ENCODE measurements at places on chromosomes 12 and 14.

DNA sequence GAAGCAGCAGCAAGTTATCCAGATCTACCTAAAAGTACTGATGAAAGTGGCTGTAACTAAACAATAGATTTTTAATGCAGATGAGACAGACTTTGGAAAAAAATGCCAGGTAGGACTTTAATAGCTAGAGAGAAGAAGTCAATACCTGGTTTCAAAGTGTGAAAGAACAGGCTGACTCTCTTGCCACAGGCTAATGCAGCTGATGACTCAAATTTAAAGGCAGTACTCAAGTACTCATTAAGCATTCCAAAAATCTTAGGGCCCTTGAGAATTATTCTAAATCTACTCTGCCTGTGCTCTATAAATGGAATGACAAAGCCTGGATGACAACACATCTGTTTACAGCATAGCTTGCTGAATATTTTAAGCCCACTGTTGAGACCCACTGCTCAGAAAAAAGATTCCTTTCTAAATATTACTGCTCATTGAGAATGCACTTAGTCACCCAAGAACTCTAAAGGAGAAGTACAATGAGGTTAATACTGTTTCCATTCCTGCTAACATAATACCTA, 68.6 kb upstream of the SYT1 start:
- no peak for DNase-seq

DNA sequence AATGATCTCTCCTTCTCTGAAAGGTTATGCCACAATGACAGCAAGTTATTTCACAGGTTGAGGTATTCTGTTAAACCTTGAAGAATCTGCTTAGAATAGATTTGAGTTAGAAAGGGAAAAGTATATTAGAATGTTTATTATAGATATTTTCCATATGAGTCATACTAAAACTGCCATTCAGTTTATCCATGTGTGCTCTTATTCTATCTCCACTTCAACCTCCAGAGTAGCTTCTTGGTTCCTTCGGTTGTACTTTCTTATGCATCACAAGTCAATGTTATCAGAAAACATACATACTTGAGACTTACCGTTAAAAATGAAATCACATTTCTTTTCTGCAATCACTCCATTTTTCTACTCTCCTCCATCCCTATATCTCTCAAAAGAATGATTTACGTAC, 197.7 kb downstream of the BCAT1 start:
- DNase-seq = no peak

- DNase-seq = no peak
These were observed 533.3 kb downstream of the LRFN5 start for GRCh38 chr14:42140001-42140400.

- DNase-seq = no peak
These were observed at the start of gene ART4 for GRCh38 chr12:14843425-14843887. ART4 (minus strand) TSS chr12:14843526; CDS start chr12:14843113, 413 bp downstream.

DNA sequence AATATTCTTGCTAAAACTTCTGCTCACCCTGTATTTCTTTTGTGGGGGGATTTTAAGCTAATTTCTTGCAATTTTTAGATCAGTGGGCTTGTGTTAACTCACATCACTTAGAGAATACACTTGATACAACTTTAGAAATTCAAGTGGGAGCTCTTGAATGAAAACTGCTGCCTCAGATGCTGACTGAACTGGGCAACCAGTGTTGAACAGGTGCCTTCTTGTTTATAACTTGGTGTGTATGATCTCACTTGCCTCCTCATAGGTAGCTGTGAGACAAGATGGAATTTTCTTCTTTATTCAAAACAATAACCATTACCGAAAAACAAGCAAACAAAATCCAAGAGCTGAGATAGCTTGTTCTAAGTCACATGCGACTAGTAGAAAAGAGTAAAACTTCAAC, 63.5 kb downstream of the FGD4 start:
- no peak for DNase-seq

DNA sequence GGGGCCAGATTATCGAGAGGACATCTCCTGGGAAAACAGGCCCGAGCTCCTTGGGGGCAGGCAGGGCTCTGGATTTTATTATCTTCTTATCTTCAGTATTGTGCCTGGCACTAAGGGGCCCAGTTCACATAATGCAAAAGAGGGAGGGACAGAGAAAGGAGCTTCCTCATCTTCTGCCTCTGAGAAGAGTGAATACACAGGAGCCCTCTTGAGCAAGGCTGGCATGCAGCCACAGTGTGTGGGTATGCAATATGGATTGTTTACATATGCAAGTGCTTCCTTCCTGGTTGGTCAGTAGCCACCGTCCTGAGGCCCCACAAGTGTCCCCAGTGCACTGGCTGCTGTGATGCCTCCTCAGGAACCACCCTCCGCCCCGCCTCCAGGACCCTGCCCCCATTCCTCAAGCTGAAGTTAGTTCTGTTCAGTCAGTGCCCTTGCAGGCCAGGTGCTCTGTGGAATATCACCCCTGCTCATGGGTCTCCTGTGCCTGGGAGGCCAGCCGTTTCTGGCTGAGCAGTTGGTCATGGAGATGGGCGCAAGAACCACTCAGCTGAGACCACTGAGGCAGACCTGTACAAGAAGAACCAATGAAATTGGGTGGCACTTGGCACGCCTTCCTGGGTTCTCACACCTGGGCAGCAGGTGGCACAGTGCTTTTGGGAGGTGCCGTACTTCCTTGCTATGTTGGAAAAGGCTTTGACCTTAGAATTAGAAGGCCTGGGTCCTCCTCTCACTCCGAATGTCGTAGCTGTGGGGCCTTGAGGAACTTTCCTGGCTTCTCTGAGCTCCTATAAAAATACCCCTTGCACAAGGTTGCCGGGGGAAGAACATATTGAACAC, 35.1 kb upstream of the ACTN1 start:
- DNase-seq = no peak

- DNase-seq = no peak
These were observed 27.0 kb downstream of the SLCO1C1 start for GRCh38 chr12:20722142-20722541.

GRCh38 chr14:50562841-50563240, 2.9 kb downstream of the ATL1 start:
- DNase-seq = no peak

DNA sequence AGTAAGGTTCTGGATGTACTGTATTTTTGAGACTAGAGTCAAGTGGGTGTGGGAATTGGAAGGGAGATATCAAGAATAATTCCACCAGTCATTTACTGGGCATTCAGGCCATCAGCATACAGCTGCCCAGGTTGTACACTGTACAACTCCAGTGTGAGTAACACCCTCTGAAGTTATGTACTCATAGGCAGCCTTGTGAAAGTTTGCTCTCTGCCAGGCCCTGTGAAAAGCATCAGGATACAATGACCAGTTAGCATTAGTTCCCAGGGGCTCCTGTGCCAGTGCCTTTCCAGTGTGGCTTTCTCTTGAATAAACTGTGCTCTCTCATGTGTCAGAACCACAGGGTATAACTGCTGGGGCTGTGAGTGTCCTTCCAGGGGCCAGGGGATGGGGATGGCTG, 89.7 kb downstream of the LGMN start:
- DNase-seq = no peak

DNA sequence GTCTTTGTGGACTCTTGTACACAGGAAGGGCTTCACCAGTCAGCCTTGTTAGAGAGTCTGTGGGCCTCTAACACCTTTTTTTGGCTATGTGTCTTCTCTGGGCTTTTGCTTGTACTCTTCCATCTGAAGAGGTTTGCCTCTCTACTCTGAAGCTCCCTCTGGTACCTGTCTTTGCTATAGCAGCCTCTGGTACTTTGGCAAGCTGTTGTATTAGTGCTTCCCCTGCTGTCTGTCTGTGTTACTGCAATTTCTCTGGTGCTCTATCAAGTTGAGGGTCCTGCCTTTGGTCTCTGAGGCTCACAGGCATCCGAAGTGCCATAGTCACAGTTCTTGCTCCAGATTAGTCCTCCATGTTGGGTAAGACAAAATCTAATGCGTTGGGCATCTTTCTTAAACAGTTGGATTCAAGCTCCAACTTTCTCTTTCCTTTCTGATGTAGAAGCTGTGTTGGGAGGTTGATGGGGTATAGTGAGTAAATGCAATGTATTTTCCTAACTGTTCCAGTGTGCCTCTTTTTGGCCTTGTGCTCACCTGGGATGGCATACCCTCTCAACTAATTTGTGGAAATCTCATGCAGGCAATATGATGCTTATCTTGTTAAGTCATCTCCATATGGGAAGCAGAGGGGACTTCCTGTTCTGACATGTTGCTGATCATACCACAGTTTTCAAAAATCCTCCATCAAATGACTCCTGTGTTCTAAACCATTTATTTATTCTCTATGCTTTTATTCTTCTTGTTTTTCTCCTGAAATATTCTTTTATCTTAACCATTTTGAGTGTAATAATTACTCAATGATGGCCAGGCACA, 88.8 kb downstream of the ATF7IP start:
- DNase-seq = no peak

- no peak for DNase-seq
These were observed 100.9 kb upstream of the CCDC91 start for GRCh38 chr12:28089338-28089737.

GRCh38 chr12:123990511-123990910, 17.5 kb downstream of the ZNF664 start:
- no peak for DNase-seq

DNA sequence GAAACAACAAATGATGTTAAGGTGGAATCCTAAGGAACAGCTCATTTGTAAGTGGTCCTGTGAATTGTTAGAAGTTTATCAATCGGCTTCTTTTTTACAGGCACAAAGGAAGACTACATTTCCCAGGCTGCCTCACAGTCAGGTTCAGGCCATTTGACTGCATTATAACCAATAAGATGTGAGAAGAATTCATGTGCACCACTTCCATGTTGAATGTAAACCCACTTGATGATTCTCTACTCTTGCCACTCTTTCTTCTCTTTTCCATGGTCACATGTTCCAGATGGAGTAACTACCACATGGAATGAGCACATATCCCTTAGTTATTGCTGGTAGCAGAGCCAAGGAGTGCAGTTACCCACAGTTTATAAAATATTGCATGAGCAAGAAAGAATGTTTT, 67.1 kb upstream of the GZMB start:
- DNase-seq = no peak

- DNase-seq = no peak
These were observed 36.3 kb downstream of the RPS29 start for GRCh38 chr14:49549881-49550280.

DNA sequence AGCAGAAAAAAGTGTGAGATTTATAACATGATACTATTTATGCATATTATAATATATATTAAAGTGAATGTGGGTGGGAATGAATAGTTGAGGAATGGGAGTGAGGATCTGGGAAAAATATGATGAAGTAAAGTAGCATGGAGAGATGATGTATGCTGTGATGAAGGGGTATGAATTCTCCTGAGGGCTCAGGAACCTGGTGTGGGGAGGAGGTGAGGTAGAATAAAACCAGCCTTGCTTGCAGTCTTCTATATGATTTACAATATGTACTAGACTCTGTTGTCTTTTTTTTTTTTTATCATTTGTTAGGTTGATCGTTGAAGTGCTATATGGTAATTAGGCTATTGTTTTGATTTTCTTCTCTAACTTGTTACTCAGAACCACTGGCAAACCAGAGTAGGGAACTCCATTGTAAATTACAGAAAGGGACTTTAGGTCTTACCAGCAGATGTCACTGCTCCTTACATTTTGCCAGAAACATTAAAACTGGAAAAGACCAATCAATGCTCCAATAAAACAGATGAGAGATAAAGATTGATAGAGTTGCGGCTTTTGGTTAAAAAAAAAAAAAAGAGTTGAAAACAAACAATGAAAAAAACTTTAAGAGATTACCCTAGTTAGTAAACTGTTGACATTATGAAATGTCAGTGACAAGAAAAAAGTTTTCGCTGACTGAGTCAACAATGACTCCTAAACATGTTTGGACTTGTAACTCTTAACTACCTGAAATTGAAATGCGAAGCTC, 39.9 kb downstream of the ATL1 start:
- no peak for DNase-seq

- DNase-seq = no peak
These were observed 51.9 kb downstream of the SERPINA3 start for GRCh38 chr14:94663965-94664704.

GRCh38 chr14:98633380-98633779, 638.6 kb downstream of the BCL11B start:
- DNase-seq = peak; percentile 98

GRCh38 chr12:91901381-91902074, 244.1 kb downstream of the BTG1 start:
- no peak for DNase-seq
